ENCODE measurements at places on chromosomes 5 and 9. TPM values are rescaled to one million over a fixed set of nuclear protein-coding genes. Genes with fewer than 3 reads are reported as not detected.

DNA sequence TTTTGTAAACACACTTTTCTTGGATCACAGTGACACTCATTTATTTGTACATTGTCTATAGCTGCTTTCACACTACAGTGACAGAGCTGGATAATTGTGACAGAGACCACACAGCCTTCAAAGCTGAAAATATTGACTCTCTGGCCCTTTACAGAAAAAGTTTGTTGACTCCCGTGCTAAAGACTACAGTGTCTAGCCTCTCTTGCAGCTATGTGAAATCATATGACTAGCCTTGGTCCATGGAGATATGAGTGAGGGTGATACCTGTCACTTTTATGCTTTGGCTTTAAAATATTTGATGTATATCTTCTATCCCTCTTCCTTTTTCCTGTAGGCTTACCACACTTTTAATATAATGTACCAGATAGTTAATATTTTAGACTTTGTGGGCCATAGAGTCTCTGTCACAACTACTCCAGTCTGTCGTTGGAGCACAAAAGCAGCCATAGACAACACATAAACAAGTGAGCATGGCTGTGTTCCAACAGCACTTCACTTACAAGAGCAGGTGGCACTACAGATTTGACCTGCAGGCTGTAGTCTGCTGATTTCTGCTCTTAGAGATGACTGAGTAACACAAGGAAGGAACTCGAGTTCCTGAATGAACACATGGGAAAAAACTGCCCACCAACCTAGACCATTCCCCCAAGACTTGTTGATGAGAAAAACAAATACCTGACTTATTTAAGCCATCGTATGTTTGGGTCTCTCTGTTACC lies 73.5 kb upstream of the ANKRD55 start:
- DNase-seq: no peak

DNA sequence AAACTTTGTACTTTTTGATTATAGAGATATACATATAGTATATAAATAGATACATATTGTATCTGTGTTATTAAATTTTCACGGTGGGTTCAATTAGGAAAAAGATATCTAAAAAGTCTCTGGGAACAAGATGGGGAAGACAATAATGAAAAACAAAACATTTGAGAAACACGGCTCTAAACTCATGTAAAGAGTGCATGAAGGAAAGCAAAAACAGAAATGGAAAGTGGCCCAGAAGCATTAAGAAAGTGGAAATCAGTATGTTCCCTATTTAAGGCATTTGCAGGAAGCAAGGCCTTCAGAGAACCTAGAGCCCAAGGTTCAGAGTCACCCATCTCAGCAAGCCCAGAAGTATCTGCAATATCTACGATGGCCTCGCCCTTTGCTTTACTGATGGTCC lies at the start of gene IFNA1:
IFNA1 (plus strand) TSS at position 301 of the 400 bp plus-strand sequence; CDS start at position 370, 69 bp downstream.
- no peak for DNase-seq

GRCh38 chr9:97160255-97160654 lies 121.3 kb upstream of the CTSV start:
- DNase-seq: no peak

DNA sequence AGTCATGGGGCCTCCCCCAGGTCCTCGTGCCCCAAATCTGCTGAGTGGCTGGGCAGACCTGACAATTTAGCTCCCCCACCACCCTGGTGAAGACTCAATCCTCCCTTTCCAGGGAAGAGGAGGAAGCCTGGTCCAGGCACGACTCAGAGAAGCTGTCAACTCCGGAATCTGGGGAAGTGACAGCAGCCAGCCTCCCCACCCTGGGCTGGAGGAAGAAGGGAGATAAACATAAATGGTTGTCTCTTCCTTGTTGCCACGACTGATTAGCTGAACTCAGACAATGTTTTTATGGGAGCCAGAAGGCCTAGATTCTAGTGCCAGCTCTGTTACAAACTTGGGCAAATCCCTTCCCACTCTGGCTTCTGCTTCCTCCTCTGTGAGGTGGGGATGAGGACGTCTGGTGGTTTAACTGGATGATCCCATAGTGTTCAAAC lies 15.4 kb downstream of the CCDC69 start:
- DNase-seq: no peak

- DNase-seq: no peak
Observed at GRCh38 chr9:82558855-82559630, 503.9 kb downstream of the RASEF start.

PTGES gene
- 34.1 TPM for polyA plus RNA-seq

KCTD16 gene
- 0.04 TPM for polyA plus RNA-seq

SLC46A2 gene
- polyA plus RNA-seq: not detected
